Pons (tissue), 1 donor: ENCODE measurements at places on chromosomes 7 and 10.

GRCh38 chr7:5872326-5872725 is 8.3 kb upstream of the OCM start:
- peak; percentile 76 for DNase-seq

DNA sequence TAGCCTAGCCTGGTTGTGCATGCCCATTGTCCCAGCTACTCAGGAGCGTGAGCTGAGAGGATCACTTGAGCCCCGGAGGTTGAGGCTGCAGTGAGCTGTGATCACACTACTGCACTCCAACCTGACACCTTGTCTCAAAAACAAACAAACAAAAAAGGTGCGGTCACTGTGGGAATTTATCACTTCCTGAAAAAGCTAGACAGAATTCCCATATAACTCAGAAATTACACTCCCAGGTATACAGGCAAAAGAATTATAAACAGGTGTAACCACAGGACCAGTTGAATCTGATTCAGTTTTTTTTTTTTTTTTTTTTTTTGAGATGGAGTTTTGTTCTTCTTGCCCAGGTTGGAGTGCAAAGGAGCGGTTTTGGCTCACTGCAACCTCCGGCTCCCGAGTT is 3.2 kb upstream of the OGDH start:
- DNase-seq: no peak

DNA sequence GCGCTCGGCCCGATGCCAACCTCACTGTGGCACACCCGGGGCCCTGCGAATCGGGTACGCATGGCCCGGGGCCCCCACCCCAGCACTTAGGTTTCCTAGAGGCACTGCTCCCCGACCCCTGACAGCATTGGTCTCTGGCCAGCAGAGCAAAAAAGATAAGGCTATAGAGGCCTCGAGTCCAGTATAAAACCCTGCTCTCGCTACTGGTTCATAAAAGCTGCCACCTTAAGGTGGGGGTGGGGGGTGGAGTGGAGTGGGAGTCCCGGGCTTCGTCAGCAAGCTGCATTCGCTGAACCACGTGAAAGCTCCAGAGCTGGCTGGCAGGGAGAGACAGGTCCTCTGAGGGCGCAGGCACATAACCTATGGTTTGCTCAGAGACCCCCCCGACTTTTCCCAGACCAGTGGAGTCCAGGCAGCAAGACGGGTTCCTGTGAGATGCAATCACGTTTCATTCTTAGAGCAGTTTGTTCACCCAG is 1.3 kb downstream of the KAZALD1 start:
- no peak for DNase-seq

- DNase-seq: no peak
Measured at GRCh38 chr10:130393342-130393741, 257.2 kb downstream of the GLRX3 start.

- no peak for DNase-seq
Measured at GRCh38 chr7:17380736-17381662, 82.5 kb downstream of the AHR start.

DNA sequence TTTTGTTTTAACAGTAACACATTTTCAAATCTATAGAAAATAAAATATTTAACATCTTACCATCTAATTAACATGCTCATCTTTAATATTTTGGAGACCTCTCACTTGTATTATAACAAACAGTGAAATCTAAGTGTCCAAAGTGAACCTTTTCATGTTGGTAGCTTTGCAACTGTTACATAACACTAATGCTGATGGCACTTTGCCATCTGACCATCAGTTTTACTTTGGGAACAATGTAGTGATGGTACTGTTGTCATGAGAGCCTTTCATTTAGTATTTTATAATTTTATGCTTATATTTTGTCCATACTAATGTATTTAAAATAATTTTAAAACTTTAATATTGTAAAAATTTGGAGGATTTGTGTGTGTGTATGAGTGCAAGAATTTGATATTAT is 1017.0 kb upstream of the KCND2 start:
- no peak for DNase-seq

DNA sequence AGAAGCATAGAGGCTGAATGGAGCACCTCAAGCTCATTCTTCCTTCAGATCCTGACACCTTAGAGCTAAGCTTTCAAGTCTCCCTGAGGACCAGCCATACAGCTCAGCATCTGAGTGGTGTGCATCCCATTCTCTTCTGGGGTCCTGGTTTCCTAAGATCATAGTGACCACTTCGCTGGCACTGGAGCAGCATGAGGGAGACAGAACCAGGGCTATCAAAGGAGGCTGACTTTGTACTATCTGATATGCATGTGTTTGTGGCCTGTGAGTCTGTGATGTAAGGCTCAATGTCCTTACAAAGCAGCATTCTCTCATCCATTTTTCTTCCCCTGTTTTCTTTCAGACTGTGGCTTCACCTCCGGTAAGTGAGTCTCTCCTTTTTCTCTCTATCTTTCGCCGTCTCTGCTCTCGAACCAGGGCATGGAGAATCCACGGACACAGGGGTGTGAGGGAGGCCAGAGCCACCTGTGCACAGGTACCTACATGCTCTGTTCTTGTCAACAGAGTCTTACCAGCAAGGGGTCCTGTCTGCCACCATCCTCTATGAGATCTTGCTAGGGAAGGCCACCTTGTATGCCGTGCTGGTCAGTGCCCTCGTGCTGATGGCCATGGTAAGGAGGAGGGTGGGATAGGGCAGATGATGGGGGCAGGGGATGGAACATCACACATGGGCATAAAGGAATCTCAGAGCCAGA is 31.0 kb downstream of the PRSS2 start:
- no peak for DNase-seq

- DNase-seq: no peak
Measured at GRCh38 chr10:1115607-1115955, 59.4 kb downstream of the WDR37 start.

GRCh38 chr7:39651265-39651664 is 27.9 kb downstream of the RALA start:
- no peak for DNase-seq

DNA sequence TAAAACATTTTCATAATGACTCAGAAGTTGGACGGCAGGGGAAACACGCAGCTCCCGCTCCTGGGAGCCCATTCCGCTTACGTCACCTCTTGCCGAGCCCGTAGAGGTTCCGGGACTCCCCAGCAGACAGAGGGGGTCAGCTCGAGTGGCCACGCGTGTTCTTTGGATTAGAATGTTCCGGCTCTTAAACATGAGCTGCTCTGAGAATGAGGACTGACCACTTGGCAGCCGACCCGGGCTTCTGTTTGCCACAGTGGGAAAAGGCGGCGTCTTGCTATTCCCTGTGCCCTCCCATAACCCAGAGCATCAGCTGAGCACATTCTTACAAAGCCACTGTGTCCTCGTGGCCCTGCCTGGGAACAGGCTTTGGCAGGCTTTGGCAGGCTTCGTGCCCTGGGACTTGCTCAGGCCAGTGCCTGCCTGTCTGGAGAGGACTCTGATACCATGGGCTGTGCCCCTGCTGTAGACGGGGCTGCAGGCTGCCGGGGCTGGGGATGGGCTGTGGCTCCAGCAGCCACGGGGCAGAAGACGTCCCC is 40.1 kb downstream of the PFKP start:
- DNase-seq: peak; percentile 95

GRCh38 chr10:85993140-85993539 is 373.5 kb downstream of the GRID1 start:
- no peak for DNase-seq

- DNase-seq: no peak
Measured at GRCh38 chr10:129864601-129865126, 99.4 kb downstream of the EBF3 start.

- no peak for DNase-seq
Measured at GRCh38 chr7:78041423-78041822, 242.8 kb downstream of the PHTF2 start.

- DNase-seq: no peak
Measured at GRCh38 chr10:63281967-63282366, 148.8 kb downstream of the NRBF2 start.

GRCh38 chr10:49139846-49140195 is 6.0 kb upstream of the FAM170B start:
- no peak for DNase-seq

- peak; percentile 74 for DNase-seq
Measured at GRCh38 chr10:79221110-79222051, 125.9 kb upstream of the PPIF start.

- DNase-seq: peak; percentile 94
Measured at GRCh38 chr10:89029785-89030437, 39.3 kb downstream of the FAS start.

- no peak for DNase-seq
Measured at GRCh38 chr10:102702742-102703141, 11.5 kb downstream of the ARL3 start.

- DNase-seq: no peak
Measured at GRCh38 chr7:133053321-133053891, 28.5 kb downstream of the CHCHD3 start.

- no peak for DNase-seq
Measured at GRCh38 chr7:45609180-45609579, 35.0 kb downstream of the ADCY1 start.

- peak; percentile 92 for DNase-seq
Measured at GRCh38 chr7:28389504-28390395, 22.6 kb upstream of the CREB5 start.

DNA sequence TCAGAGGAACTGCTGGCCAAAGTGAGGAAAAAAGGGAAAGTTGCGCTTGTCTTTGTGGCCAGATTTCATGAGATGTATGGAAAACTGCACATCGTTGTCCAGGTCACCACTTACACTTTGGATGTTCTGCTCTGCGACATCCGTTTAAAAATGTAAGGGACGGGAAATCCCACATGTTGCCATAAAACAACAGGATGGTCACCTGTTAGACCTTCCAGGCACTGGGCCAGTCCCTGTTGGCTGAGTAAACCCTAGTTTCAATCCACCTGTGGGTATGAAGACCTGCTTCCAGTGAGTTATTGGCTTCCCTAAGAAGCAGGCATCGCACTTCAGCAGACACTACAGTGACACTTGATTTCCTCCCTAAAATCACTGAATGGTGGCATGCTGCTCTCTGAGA is 2.7 kb upstream of the STAMBPL1 start:
- no peak for DNase-seq

DNA sequence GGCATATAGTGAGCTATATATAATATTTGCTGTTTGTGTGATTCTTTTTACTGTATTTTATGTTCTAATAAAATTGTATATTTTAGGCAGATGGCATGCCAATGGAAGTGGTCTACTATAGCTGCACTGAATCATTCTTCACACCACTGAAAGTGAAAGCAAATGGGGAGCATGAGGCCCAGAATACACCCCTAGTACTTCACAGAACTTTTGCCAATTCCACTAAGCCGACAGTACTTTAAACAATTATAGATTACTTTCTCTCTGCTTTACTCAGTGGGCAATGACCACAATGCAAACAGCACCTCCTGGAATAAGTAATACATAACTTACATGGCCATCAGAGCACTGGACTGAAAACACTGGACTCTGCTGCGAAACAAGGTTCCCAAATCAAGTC is 70.2 kb downstream of the ANKRD26 start:
- DNase-seq: no peak

DNA sequence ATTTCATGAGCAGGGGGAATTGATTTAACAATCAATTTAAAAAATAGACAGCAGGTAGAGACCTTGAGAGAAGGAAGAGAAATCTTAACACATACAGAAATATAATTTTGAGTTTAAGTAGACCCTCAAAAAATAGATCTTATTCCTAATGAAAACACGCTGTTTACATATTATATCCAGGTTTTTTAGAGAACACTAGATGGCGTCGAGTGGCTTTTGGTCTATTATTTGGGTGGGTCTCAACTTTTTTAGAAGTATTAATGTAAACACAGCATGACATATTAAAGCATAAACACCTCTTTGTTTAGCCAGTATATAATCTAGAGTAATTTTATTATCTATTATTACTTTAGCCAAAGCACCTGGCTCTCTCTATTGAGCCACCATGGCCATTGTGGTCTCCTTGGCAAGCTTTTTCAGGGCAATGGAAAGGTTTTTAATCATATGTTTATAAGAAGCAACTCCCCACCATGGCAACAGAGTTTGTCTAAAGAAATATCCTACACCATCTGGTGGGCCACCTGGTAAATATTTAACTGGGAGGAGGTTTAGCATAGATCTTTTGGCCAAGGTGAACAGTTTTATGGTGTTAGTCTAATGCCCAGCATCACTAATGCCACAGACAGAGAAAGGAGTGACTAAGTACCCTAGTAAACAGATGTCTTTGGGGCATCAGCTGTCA is 59.7 kb upstream of the PRSS1 start:
- DNase-seq: no peak

GRCh38 chr10:110167149-110167548 is 40.3 kb upstream of the MXI1 start:
- DNase-seq: no peak

DNA sequence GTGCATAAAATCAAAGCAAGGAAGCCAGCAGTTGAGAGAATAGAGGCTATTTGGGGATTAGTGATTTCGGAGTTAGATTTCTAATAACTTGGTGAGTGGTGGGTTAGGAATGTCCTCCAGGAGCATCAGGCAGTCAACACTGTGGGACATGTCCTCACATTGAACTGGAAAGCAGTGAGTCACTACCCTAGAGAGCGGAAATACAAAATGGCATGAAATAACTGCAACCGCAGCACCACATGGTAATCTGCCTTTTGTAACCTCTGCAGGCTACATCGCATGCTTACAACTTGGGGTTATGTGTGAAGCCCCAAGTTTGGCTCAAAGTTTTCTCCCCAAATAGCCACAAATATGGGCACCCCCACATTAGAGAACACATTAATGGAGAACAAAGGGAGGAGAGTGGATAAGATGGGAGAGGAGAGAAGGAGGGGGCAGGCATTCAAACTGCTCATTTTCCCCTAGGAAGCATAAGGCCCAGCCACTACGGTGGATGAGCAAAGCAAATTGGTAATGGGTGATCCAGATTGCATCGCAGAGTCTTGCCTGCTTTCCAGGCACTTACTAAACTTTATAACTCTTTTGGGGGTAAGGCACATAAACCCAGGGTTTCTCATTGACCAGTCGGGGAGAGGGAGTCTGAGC is 22.0 kb upstream of the SLF2 start:
- DNase-seq: no peak

- no peak for DNase-seq
Measured at GRCh38 chr10:50420196-50420595, 168.9 kb upstream of the ASAH2 start.

GRCh38 chr10:114332301-114333192 is 71.8 kb downstream of the AFAP1L2 start:
- DNase-seq: no peak

DNA sequence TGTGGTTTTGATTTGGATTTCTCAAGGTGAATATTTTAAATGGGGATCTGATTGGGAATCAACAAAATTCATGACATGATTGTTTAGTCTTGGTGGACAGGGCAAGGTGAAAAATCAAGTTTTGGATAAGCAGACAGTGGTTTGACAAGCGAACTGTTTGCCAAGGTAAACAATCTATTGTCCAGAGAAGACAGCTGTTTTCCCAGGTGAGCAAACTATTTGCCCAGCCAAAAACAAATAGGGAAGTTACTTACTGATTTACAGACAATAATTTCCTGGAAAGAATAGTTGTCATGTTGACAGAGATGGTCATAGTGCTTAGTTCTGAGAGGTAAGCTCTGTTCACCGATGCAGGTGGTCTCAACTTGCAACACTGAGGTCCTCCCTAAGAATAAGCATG is 94.0 kb upstream of the STEAP1B start:
- DNase-seq: no peak

DNA sequence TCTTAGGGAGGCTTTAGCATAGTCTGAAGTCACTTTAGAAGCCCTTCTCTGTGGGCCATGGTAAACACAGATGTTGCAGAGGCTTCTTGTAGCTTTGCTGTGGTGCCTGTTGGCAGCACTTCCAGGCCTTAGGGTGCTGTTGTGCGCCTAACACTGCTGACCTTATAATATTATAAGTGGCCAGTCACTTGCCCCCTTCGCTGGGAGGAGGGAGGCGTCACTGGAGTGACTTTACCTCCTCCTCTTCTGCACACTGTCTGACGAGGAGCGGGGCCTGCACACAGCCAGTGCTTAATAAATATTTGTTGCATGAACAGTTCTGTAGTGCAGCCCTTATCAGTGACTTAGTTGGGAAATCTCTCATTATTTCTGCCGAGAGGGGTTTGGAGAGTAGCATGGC is 63.3 kb downstream of the WDR37 start:
- DNase-seq: no peak
